ENCODE measurements at places on chromosomes 2 and 18.

GRCh38 chr2:85095094-85095493 is 38.1 kb upstream of the TCF7L1 start:
- no peak for DNase-seq

- DNase-seq = no peak
Observed at GRCh38 chr2:55119711-55120487, 69.6 kb upstream of the RTN4 start.

DNA sequence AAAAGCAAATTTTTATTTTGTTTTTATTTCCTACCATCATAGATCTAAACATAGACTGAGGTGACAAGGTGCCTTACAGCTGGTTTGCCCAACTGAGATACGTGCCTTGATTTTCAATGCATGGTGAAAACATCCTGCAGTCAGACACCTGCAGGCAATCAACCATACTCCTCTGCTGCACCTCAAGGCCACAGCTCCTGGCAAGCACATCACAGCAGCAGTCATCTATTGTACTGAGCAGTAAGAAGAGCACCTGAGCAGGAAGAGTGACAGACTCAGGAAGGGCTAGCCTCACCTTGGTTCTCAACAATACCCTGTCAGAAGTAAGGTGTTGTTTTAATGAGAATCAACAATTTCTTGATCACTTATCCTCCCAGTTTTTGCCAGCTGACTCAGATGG is 1206.8 kb upstream of the NRXN1 start:
- no peak for DNase-seq

- no peak for DNase-seq
Observed at GRCh38 chr2:200736646-200737274, 75.0 kb upstream of the BZW1 start.

DNA sequence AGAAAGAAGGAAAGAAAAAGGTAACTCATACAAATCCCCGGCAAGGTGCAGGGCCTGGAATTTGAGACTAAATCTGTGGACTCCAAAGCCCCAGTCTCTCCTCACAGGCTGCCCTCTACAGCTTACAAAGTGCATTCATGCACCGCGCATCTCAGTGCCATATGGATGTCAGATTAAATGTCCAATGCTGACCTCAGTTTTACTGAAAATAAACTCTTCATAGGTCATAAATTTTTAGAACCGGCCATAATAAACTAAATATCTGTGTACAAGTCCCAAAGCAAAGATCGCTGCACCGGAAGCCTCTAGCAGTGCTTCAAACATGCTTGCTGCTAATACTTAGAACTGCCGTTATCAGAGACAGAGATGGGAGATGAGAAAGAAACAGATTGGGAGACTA is 17.7 kb downstream of the ST6GAL2 start:
- DNase-seq = no peak

- DNase-seq = peak; percentile 74
Observed at GRCh38 chr18:74836296-74837139, 238.8 kb downstream of the ZNF407 start.

DNA sequence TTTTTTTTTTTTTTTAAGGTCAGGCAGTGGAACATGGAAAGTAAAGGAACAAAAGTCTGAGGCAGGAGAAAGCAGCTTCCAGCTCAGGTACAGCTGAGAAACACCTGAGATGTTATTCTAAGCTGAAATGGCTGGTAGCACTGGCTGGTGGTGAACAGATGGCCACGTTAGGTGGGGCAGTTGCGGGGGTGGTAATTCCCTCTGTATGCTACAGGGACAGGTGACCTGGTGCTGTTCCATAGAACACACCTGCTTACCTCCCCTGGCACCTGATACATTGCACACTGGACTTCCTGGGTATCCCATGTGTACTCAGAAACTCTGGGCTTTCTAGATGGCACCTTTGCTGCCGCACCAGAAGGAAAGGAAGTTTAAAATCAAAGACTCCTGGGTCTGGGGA is 333.3 kb downstream of the SLC8A1 start:
- peak; percentile 5 for DNase-seq

DNA sequence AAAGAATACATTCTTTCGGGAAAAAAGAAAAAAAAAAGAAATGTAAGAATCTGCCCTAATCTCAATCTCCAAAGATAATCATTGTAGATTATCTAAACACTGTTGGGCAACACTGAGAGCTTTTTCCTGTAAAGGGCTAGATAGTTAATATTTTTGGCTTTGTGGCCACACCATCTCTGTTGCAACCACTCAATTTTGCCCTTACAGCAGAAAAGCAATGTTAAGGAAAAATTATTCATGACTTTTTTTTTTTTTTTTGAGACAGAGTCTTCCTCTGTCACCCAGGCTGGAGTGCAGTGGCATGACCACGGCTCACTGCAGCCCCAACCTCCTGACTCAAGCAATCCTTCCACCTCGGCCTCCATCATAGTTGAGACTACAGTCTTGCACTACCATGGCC is 17.3 kb upstream of the FZD5 start:
- no peak for DNase-seq

- DNase-seq = no peak
Observed at GRCh38 chr2:24955921-24956320, 15.8 kb downstream of the DNAJC27 start.

DNA sequence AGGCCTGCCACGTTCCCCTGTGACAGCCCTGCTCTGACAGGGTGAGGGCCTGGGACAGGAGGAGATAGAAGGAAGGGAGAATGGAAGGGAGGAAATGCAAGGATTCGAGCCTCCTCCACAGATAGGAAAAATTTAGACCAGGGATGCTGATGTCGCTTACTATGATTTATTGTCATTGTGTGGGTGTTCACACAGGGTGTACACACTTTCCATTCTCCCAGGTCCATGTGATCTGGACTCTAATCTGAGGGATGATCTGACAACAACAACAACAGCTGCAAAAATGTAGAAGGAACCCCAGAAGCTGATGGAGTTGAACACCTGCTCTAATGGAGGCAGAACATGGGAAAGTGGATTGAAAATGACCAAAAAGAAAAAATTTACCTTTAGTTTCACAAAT is 231.7 kb upstream of the TNP1 start:
- no peak for DNase-seq

DNA sequence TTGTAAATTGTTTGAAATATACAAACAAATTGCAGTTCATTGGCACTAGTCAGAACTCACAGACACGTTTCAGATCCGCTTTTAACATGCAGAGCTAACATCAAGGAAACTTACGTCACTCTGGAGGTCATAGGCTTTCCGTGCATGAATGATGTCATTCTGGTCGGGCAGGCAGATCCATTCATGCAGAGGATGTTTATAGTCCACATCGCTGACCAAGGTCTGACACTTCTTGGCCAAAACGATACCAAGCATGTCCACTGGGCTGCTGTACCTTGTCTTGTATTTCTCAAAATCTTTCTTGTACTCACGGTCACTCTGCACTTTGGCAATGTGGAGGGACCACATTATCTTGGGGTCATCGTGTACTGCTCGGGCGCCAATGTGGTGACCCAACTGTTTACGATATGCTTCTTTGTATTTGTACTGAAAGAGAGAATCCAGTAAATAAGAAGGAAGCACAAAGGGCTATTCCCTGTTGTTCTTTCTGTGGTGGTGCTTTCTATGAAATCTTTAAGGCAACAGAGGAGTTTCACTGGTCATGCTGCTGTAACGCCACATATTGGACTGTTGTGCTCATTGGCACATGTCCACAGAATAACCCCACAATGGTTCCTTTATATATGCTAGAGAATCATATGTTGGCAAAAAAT is 114.8 kb downstream of the NEB start:
- no peak for DNase-seq

DNA sequence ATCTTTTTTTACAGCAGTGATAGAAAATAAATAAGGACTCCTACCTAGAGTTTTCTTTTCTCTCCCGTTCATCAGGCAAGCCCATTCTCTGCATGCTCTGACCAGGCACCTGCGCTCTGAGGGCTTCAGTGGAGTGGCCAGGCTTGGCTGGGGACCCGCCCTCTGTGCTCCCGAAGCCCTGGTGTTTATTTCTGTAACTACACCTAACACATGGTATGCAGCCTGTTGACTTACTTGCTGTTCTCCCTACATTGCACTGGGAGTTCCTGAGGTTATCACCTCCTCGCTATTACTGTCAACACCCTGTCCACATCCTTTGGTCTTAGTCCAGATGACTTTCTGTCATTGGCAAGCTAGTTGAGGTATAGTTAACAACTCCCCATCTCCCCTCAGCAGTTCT is 317.7 kb downstream of the LPIN1 start:
- no peak for DNase-seq

DNA sequence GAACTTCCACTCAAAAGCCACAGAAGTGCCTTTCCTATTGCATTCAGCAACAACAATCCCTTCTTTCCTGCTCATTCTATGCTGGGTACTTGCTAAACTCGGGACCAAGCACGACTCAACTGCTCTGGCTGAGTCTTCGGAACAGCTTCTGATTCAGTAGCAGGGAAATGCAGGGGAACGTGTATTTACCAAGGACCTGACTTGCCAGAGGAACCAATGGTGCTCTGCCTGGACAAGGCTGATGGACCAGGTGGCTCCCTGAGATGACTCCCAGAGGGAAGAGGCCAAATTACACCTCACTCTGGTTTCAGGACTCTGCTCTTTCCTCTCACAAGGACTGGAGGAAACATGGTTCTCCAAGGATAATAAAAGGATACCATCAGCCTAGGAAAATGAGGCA is 12.2 kb downstream of the CXCR2 start:
- no peak for DNase-seq

DNA sequence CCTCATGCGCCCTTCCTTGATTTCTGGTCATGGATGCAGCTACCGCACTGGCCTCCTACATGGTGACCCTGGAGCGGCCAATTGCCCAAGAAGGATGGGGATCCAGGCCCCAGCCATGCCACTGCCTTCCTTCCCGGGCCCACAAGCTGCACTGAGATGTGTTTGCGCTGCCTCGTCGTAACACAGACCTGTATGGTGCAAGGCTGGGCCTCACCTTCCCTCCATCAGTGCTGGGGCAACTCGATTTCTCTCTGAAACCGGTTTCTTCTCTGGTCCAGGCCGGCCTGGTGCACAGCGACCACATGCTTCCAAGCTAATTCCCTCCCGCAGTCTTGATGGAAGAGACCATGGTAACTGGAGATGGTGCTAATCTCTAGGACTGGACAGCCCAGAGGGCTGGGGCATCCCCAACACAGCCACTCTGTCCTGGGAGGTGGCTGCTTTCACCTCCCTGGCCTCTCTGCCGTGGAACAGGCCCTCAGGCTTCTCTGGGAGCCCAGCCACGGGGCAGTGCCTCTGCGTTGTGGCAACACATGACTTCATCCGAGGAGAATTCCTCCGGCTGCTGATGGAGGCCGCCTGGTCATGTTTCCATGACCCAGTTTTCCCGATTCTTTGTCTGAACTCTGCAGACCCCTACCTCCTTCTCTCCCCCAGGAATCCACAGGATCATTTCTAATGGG is 184.2 kb downstream of the GLI2 start:
- DNase-seq = no peak

GRCh38 chr2:221448844-221449390 is 123.2 kb downstream of the EPHA4 start:
- DNase-seq = no peak

DNA sequence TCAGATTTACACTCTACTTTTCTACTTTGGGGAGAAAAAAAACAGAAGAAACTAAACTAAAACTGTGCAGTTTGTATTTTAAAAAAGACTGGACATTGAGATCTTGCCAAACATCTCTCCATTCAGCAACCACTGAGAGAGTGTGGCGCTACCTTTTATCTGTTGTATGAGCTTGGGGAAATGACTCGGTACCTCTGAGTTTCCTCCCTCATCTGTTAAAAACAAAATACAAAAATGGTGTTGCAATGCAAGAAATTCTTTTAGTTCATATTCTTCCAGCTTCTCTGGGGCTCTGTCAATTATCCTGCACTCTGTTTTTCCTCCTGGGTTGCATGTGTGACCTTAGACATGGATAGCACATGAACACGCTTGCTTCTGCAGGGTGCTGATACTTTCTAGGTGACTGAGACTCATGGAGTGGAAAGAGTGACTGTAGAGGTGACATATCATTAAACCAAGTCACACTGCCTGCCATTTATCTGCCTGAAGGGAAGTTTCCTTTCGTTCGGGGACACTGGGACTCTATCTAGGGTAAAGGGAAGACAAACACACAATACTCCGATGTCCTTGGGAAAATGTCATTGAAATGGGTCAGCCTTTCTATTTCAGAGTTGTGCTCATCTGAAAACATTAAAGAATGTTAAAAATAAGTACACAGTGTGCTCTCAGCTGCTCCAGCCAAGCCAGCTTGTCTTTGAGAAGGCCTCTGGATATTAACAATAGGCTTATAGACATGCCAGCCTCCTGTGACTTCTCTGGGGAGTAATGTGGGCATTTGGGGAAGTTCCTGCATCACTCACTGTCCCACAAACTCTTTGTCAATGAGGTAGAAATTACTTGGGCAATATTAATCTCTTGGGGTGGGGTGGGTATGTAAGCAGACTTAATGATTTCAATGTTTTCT is 91.4 kb downstream of the TRIB2 start:
- no peak for DNase-seq

GRCh38 chr2:16870491-16871076 is 204.9 kb upstream of the CYRIA start:
- no peak for DNase-seq
